NCI-H1105 (cell line): ENCODE measurements at places on chromosomes 1 and 21.

GRCh38 chr21:31750843-31751242 lies 18.9 kb upstream of the SCAF4 start:
- no peak for DNase-seq

- DNase-seq = no peak
Measured at GRCh38 chr1:170134521-170134920, 11.2 kb upstream of the NTMT2 start.

DNA sequence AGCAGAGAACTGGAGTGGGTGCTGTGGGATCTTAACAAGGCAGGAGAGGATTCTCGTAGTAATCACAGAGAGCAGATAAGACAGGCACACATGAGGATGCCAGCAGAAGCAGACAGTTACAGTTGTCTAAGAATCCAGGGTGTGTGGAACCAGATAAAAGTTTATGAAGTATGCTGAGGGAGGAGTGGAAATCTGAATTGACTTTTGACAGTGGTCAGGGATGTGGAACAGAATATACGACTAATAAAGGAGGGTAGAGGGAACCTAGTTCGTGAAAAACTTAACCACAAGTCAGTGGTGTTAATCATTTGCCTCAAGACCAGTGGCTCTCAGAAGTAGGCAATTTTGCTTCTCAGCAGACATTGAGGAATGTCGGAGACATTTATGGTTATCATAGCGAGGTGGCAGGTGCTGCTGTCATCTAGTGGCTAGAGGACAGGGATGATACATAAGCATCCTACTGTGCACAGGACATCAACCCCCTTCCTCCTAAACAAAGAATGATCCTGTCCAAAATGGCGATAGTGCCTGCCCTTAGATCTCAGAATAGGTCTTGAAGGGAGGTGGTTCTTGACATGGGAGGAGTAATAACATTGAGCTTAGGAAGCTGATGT lies 3.0 kb downstream of the LRRC8D start:
- DNase-seq = no peak

DNA sequence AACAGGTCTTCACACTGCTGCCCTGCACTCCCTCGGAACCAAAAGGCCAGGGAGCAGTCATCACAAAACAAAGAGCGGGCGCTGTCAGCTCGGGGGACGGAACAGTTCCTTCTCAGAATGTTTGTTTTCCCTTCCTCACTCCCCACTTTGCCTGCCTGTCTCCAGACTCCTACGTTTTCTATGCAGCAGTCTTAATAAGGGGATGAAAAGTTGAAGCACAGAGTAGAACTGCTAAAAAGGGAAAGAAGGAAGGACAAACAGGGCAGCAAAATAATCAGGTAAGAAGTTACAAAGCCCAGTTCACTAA lies 738 bp upstream of the GPR161 start:
- no peak for DNase-seq
